Heart left ventricle (tissue), 16 donors: ENCODE measurements at places on chromosomes 13 and 19.
A peak's percentile ranks its signal among the peaks of the same experiment; 100 is the strongest.

DNA sequence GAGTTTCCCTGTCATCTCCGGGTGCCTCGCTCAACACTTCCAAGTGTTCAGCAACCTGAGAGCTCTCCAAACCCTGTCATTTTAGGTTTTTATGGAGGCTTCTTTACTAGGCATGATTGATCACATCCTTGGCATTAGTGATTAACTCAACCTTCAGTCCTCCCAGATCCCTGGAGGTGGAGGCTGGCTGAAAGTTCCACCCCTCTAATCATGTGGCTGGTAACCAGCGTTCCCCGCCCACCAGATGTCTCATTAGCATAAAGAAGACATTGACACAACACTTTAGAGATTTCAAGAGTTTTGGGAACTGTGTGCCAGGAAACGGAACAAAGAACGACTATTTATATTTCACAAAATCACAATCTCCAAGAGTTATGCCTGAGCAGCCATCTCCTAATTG, 71.1 kb upstream of the RGCC start:
- DNase-seq = no peak

DNA sequence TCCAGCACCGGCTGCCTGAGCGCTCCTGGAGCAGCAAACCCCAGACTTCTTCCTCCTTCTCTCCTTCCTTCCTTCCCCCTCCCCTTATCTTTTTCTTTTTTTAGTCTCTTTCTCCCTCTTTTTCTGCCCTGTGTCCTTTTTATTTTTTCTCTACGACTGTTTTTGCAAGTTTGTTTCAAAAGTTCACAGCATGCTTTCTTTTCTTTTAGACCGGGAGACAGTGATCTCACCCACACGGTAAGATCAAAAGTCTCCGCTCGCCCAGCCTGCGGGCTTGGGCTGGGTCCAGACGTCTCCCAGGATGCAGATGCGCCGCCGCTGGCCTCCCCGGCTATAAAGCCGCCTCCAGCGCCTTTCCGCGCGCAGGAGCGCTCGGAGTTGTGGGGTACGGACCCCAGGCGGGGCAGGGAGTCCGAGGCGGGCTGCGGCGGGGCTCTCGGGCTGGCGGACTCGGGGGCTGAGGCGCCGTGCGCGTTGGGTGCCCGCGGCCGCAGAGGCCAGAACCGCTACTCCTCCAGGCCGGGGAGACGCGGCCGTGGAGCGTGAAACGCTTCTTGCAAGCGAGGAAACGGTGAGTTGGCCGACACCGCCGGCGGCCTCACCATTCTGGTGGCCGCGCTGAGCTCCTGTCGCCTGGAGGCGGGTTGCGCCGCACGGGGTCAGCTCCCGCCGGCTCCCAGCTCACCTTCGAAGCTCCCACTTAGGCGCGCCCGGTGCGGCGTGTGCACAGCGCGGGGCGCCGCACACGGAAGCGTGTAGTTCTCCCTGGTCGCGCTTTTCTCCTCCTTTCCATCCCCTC, 2.0 kb upstream of the TSHZ3 start:
- peak; percentile 36 for DNase-seq

DNA sequence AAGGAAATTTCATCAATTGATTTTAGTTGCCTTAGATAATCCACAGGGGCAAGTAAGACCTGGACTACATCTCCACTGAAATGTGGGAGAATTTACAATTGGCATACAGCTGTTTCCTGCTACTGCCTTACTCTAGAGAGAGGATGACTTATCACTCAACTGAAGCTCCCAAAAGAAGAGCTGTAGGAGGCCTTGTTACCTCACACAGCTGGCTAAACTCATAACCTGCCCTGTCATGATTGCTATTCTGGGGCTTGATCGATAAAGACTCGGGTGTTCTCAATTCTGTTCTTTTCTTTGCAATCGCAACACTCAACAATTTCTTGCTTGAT, 1396.4 kb downstream of the EFNB2 start:
- DNase-seq = no peak

- no peak for DNase-seq
Measured at GRCh38 chr13:99740251-99740979, 231.2 kb downstream of the ZIC5 start.

GRCh38 chr19:16456652-16457194, 15.0 kb downstream of the EPS15L1 start:
- DNase-seq = no peak

GRCh38 chr19:21432590-21432989, 35.7 kb downstream of the ZNF493 start:
- no peak for DNase-seq

DNA sequence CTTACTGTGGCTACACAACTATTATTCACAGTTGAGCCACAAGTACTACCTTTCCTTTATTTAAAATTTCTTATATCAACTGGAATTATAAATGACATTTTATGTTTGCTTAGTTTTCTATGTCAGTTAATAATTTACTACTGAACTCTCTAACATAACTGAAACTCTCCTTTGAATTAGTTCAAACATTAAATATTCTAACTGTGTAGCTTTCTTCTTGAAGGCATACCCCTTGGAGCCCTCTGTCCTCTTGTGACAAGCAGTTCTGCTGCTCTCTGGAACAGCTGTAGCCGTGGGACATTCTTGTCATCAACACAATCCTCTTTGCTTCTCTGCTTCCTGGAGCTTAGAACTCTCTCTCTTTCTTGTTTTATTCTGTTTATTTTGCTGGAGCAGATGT, 244.8 kb downstream of the NHLRC3 start:
- no peak for DNase-seq

GRCh38 chr13:113840541-113841352, 23.1 kb downstream of the GAS6 start:
- DNase-seq = no peak

- peak; percentile 29 for DNase-seq
Measured at GRCh38 chr19:5147978-5148793, 179.3 kb downstream of the KDM4B start.

GRCh38 chr19:7010722-7011593, 10.3 kb downstream of the MBD3L2B start:
- no peak for DNase-seq

DNA sequence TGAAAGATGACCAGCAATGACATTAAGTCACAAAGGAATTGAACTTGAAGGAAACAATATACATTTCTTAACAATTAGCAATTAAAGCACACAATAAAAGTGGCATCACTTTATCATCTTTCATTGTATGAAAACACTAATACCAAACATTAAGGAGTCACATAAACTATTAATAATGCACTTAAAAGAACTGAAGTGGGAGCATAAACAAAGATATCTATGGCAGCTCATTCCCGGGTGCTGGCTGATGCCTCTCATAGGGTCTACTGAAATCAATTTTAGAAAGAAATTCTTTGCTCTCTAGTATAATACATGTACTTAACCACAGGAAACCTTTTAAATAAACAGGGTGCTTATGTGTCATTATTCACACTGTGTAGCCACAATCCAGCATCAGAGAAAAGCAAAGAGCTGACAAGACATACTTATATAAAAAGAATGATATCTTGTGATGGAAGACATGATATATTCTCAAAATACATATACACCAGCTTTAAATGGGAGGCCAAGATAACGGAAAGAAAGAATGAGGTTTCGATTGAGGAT, 1207.8 kb downstream of the EFNB2 start:
- DNase-seq = no peak

- no peak for DNase-seq
Measured at GRCh38 chr19:29287061-29287460, 74.1 kb upstream of the UQCRFS1 start.

GRCh38 chr13:53460796-53461195, 432.2 kb downstream of the OLFM4 start:
- no peak for DNase-seq

- DNase-seq = peak; percentile 41
Measured at GRCh38 chr13:99307648-99308339, 595 bp upstream of the GPR183 start.

DNA sequence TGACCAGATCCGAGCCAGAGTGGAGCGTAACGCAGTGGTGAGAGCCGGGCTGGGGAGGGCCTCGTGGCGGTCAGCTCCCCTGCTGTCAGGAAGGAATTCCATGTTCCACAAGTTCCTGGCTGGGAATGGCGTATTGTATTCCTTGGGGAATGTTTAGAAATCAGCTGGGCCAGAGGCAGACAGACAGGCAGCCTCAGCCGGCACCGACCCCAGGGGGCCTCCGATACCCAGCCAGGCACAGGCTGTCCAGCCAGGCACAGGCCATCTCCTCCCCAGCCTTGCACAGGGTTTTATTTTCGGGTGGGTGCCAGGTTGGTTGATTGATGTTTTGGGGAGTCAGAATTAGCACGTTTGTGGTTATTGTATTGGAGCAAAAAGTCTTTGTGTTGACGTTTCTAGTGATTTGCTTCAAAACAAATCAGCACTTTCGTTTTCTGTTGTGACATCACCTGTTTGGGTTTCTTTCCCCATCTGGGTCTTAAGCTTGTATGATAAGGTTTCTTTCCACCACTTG, 126.6 kb upstream of the MCF2L start:
- no peak for DNase-seq

GRCh38 chr13:113562085-113562749, 22.3 kb upstream of the TFDP1 start:
- DNase-seq = peak; percentile 73
